ENCODE measurements at places on chromosomes 11 and 22.

DNA sequence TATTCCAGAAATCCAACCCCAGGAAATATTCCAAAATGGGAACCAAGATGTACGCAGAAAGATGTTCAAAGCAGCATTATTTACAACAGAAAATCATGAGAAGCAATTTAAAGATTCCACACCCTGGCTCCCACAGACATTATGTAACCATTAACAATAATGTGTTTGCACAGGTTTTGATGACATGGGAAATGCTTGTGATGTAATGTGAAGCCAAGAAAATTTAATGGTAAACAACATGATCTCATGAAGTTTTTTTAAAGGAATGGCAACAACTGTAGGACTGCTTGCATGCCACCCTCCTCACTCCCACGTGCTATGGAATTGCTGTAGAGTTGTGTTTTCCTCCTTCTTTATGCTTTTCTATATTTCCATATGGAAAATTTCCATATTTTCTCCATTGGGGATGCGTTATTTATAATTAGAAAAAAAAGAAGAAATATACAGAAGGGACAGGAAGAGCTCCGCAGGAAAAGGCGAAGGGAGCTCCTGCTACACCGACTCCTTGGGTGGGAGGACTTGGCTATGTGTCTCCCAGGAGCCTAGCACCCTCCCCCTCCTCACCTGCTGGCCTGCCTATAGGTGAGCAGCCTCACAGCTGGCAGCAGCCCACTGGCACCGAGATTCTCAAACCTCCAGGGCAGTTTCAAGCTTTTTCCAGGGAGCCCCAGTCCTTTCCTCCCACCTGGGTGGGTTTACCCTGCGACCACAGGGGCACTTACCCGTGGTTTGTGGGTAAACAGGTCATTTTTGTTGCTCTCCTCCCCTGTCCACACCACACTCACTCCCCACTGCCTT is 20.9 kb downstream of the LRFN4 start:
- no peak for DNase-seq

DNA sequence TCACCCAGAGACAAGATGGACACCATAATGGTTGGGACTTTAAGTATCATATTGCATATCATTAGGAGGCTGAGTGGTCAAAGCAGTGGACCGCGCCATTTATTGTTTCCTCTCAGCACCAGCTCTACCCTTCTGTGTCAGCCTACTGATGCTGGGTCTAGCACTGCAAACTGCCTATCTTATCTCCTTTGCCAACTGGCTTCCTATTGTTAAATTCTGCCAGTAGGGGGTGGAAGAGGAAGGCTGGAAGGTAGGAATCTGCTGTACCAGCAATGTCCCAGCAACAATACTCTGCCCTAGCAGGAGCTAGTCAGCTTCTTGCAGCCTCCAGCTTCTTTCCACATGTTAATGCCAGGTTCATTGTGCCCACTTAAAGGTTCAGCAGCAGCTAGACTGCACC is 367.1 kb upstream of the PDGFD start:
- DNase-seq, result no peak

GRCh38 chr11:122751292-122752070 is 86.8 kb upstream of the CRTAM start:
- no peak for DNase-seq

- no peak for DNase-seq
These were observed 20.9 kb downstream of the TCP11L1 start for GRCh38 chr11:33060271-33060670.

- DNase-seq, result no peak
These were observed 2.3 kb downstream of the OR51G1 start for GRCh38 chr11:4921796-4922195.

GRCh38 chr11:104817973-104818372 is 80.3 kb downstream of the CASP12 start:
- no peak for DNase-seq

- no peak for DNase-seq
These were observed 17.7 kb downstream of the ELF5 start for GRCh38 chr11:34495724-34496377.

DNA sequence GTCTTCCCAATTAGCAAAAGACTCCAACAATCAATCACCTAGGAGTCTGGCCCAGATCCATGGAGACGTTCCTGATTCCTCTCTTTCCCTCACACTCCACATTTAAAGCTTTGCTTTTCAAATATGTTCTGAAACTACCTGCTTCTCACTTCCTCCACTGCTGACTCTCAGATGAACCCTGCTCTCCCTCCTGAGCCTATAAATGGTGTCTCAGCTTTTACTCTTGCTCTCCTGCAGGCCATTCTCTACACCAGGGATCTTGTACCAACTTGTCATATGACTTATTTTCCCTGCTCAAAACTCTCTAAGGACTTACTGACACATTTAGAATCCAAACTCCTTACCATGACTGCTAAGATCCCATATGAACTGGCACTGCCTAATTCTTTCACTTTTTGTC is 138.4 kb upstream of the DDI1 start:
- DNase-seq, result no peak

DNA sequence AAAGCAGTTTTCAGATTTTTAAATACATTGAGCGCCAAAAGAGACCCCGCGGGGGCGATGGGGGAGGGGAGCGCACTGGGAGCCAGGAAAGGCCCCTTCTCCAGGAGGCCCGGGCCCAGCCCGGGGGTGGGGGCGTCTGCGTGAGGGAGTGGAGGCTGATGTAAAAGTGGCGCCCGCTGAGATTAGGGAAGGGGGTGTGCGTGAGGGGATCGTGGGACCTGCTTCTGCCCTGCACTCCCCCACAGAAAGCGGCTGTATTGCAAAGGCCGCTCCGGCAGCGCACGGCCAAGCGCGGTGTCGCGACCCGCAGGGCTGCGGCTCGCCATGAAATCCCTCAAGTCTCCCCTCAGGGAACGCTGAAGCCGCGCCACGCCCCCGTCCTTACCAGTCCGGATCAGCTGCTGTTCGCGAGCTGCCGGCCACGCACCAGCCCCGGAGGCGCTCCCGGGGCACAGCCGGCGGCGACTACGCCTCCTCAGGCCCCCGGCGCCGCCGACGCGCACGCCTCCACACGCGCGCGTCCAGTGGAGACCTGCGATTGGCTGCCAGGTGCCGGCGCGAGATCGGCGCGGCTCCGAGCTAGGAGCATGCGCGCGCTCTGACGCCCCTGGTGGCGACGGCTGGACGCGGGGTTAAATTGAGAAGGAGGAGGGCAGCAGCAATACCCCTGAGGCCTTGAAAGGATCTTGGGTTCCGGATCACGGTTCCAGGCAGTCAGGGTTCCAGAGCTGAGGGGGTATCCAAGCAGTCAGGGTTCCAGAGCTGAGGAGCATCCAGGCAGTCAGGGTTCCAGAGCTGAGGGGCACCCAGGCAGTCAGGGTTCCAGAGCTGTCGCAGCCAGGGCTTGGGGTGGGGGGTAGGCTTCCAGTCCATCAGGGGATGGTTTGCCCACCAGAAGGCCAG is at the start of gene ZNF280B:
Gene ZNF280B (minus strand): TSS at position 469 of the 903 bp plus-strand sequence. CDS start 19,344 bp downstream, outside the sequence.
- peak; percentile 9 for DNase-seq

DNA sequence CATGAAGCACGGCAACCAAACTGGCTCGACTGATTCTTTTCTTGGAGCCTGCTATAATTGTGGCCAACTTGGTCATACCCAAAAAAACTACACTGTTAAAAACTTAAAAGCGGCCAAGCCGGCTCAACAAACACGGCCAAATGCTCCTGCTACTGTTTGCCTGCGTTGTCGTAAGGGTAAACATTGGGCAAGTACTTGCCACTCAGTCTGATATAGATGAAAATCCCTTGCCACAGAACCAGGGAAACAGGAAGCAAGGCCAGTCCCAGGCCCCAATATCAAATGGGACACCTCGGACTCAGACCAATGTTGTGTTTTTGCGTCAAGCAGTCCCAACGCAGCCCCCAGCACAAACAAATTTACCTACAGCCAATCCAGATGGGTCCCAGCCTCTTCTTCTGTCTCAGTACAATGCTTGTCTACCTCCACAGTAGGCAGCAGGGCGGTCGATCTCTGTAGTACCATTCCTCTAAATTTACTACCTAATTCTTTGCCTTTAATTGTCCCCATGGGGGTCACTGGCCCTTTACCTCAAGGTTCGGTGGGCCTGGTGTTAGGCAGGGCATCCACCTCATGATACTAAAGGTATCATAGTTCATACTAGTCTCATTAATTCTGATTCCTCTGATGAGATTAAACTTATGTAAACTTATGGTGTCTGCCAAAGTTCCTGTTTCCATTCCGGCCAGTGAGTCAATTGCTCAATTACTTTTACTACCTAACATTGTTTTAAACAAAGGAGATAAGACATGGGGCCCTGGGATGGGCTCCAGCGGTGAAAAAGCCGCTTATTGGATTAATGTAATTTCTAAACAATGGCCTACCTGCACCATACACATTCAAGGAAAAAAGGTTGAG is 3.7 kb upstream of the COMT start:
- no peak for DNase-seq

DNA sequence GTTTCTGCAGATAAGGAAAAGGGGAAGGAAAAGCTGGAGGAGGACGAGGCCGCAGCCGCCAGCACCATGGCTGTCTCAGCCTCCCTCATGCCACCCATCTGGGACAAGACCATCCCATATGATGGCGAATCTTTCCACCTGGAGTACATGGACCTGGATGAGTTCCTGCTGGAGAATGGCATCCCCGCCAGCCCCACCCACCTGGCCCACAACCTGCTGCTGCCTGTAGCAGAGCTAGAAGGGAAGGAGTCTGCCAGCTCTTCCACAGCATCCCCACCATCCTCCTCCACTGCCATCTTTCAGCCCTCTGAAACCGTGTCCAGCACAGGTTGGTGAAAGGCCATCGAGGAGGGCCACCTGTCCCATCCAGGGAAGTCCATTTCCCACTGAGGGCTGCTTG is 5.6 kb downstream of the TEF start:
- DNase-seq, result no peak

DNA sequence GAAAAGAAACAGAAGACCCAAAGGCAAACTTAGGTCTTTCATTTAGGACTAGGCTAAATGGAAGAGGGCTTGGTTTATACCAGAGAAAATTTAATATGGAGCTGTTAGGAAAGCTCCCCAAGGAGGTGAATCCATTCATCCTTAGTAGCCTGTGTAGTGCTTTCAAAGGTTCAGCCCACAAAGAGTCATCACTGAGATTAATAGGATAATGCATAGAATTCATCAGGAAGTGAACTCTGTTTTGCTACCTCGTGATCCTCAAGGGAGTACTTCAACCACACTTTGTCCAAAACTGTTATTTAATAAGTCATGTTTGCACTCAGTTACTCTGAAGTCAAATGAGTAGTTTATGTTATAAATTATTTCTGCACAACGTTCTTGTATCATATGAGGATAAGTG is 43.3 kb upstream of the MMP7 start:
- DNase-seq, result no peak

GRCh38 chr22:27912101-27912500 is 7.0 kb downstream of the PITPNB start:
- DNase-seq, result no peak

DNA sequence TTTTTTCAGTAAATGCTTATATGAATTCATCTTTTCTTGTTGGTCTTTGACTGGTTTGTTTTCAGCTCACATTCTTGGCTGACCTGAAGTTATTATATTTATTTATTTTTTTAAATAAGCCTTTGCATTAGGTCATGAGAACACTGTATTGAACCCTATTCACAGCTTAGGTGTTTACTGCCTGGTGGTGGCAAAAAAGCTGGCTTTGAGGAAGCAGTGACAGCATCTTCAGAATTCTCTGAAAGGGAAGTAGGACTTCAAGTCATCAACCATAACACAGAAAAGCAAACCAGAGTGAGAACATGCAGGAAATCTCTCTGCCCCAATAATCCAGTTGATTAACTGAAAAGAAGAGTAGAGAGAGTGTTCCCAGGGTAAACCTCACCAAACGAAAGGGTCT is 30.3 kb upstream of the MMP13 start:
- no peak for DNase-seq

DNA sequence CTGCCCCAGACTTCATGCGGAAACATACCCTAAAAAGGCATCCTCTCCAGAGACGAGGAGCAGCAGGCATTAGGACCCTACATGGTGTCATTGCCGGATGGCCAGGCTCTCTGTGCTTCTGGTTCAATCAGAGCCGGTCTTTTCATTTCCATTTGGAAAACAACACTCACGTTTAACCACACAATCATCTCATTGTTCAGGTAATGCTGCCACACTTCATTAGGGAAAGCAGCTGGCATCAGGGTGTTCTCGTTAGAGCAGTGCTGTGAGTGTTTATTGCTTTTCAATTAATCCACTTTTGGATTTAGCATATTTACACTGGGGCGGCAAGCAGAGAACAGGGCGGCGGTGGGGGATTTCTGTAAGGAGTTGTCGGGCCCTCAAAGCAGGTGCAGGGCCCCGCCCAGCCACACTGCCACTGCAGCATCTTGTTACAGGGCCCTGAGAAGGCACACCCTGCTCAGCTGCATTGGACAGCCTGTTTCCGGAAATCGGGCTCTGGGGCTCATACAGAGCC is 338.6 kb downstream of the SHANK2 start:
- no peak for DNase-seq

- DNase-seq, result no peak
These were observed 7.2 kb downstream of the BLID start for GRCh38 chr11:122108828-122109227.

DNA sequence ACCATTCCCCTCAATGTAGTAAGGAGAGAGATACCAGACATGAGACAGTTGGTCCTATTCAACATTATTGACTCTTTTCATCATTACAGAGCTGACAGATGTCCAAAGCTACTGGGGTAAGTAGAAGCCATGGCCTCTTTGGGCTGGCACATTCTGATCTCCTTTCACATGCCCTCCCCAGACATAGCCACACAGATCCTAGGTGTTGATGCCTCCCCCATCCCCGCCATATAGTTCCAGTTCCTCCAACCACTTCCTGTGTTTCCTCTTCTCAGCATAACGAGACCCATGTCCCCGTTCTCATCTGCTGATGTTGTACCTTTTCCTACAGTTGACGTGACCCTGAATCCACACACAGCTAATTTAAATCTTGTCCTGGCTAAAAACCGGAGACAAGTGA is 14.0 kb downstream of the TRIM6 start:
- no peak for DNase-seq

GRCh38 chr11:11236498-11237059 is 116.5 kb downstream of the CSNK2A3 start:
- DNase-seq, result no peak

- no peak for DNase-seq
These were observed 47.0 kb upstream of the ISX start for GRCh38 chr22:35018995-35019394.

DNA sequence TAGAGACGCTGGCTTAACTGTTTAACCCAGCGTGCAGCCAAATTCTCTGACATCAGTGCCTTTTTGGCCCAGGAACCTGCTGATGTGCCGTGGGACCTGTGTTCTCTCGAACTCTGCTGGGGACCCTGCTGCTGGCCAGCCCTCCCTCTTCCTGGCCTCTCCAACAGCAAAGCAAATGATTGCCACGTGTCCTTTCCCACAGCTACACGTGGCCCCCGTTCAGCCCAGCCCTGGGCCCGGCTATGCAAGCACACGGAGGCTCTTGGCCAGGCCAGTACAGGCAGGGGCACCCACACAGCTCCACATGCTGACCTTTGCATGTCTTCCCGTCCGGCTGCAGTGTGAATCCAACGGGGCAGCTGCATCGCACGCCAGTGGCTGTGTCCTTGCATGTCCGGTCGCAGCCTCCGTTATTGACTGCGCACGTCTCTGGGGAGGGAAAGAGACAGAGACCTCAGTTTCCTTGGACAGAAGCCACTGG is 51.6 kb upstream of the TTLL12 start:
- no peak for DNase-seq

All from amygdala (tissue), 56 donors.